ENCODE measurements at places on chromosomes 4 and X.

GRCh38 chr4:141486375-141486997, 149.9 kb upstream of the IL15 start:
- DNase-seq, result no peak

DNA sequence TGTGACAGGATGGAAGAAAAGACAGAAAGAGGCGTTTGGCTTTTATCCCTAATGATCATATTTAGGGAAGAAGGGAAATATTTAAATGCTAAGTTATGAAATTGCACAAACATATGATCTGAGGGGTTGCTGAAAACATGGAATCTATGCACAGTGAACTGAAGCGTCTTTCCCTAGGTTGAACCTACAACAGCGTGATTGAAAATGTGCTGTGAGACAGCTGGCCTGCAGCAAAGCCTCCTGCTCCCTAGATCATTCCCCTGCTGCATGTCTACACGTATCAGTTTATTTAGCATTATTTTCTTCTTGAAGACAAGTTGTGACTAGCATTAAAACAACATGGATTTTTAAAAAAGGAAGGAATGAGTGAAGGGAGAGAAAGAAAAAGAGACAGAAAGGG, 272.5 kb upstream of the TRAM1L1 start:
- no peak for DNase-seq

- no peak for DNase-seq
These were observed 336.2 kb downstream of the SLC7A11 start for GRCh38 chr4:137905930-137906329.

GRCh38 chr4:96228463-96228862, 388.6 kb downstream of the PDHA2 start:
- DNase-seq, result no peak

GRCh38 chr4:136867465-136867864, 664.8 kb downstream of the PCDH18 start:
- no peak for DNase-seq

GRCh38 chrX:113274791-113275190, 434.2 kb upstream of the AMOT start:
- DNase-seq, result no peak

- no peak for DNase-seq
These were observed 3.7 kb downstream of the SRPX2 start for GRCh38 chrX:100647739-100648138.

- DNase-seq, result no peak
These were observed 183.4 kb upstream of the ATOH1 start for GRCh38 chr4:93645120-93645519.

DNA sequence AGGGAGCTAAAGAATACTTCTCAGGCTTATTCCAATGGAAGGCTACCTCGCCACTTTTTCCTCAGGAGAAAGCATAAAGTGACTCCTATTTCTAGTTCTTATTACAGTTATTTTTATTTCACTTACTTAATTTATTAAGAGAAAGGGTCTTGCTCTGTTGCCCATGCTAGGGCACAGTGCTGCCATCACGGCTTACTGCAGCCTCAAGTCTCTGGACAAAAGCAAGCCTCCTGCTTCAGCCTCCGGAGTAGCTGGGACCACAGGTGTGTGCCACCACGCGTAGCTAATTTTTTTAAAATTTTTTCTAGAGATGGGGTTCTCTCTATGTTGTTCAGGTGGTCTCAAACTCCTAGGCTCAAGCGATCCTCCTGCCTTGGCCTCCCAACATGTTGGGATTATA, 36.0 kb upstream of the CHRNA9 start:
- DNase-seq, result no peak

GRCh38 chr4:81814987-81815541, 343.4 kb upstream of the RASGEF1B start:
- DNase-seq, result no peak

GRCh38 chr4:23091711-23092110, 399.0 kb downstream of the GBA3 start:
- no peak for DNase-seq

DNA sequence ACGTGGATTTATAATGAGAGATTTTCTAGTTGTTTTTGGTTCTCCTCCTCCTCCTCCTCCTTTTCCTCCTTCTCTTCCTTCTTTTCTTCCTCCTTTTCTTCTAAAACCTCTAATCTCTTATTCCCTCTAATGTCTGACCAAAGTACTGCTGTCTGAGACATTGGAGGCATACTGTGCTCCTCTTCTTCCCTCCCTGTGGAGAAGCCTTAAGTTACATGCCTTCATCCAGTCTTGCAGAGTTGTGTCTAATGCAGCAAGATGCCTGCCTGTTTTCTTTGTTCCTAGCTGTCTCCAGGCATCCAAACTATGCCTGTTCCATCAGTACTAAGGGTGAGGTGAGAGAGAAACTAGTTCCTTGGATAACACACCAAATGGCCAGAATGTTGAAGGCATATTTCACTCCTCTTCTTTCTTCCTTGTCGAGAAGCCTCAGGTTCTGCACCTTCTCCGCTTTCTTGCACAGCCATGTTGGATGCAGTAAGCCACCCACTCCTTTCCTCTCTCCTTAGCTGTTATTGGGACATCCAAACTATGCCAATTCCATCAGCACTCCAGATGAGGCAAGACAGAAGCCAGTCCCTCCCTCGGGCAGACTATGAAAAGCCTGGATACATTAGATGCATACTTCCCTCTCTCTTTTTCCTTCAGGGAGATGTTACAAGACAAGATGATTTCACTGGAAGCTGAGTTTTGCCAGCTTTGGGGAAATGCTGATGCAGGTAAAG, 285.7 kb upstream of the TRAM1L1 start:
- no peak for DNase-seq

GRCh38 chr4:52038103-52038912, at the start of gene SGCB:
TSS of gene SGCB (minus strand) at chr4:52038299. CDS start at chr4:52038259, 40 bp downstream.
- peak; percentile 84 for DNase-seq

GRCh38 chr4:135927651-135928050, 1604.6 kb downstream of the PCDH18 start:
- no peak for DNase-seq

DNA sequence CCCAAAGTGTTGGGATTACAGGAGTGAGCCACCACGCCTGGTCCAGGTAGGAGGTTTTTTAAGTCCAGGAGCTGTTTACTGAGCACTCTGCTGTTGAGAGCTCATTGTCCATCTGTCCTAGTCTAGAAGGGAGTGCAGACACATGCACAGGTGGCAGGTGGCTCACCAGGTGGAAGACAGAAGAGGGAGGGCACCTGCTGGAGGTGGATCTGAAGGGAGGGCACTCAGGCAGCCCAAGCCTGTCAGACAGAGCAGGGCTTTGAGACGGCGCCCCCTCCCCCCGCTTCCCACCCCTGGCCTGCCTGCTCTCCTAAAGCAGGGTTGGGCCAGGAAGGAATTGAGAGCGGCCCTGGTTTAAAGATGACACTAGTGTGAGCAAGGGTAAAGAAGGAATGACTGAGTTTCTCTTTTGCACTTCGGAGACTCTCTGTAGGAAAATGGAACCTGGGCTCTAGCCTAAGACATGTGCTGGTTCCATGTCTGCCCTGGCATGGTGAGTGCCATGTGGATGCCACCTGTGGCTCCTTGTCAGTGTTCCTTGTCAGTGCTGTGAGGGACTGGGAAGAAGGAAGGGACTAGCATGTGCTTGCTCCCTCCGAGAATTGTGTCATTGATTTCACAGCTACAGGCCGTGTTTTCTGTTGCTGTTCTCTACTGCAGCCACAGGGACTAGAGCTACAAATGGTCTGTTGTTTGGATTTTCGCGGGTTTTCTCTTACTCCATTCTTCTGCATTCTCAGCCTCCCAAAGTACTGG, 108.6 kb downstream of the TNIP2 start:
- DNase-seq, result no peak

- no peak for DNase-seq
These were observed 3.5 kb upstream of the NKX1-1 start for GRCh38 chr4:1409491-1410425.

All from left hindlimb (tissue), 1 donor.